CD4-positive, alpha-beta T cell treated with Interleukin-6 at 100 ng/mL for 8 hours (primary cell): ENCODE measurements at places on chromosomes 12 and 14.

- no peak for DNase-seq
Measured at GRCh38 chr12:89882050-89882449, 173.4 kb upstream of the ATP2B1 start.

GRCh38 chr12:67427336-67427735 lies 158.2 kb downstream of the CAND1 start:
- no peak for DNase-seq

- no peak for DNase-seq
Measured at GRCh38 chr12:104297477-104298113, 5.9 kb upstream of the EID3 start.

GRCh38 chr12:124842800-124843510 lies 20.7 kb downstream of the SCARB1 start:
- DNase-seq, result no peak

GRCh38 chr12:51521554-51522276 lies 69.3 kb upstream of the SCN8A start:
- no peak for DNase-seq

DNA sequence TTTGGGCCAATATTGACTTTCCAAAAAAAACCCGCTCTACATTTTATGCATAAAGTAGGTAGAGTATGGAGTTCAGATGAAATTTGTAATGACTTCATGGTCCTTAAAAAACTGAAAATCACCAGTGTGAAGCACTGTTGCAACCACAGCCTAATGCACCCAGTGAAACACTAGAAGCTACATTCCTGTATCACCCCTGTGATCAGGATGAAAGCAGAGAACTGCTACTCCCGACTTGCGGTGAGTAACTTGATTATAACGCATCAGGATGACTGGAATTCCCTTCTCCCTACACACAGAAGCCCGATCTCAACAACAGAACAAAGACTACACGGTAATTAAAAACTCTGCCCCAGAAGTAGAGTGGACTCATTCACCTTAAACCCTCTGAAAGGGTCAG lies 33.8 kb downstream of the SPTB start:
- no peak for DNase-seq

- DNase-seq, result peak; percentile 31
Measured at GRCh38 chr14:62126879-62127478, 364.8 kb downstream of the SNAPC1 start.

GRCh38 chr12:9806714-9807113 lies 20.6 kb upstream of the KLRF1 start:
- no peak for DNase-seq
